ENCODE measurements at places on chromosomes 5 and 9.
A peak's percentile ranks its signal among the peaks of the same experiment; 100 is the strongest.

GRCh38 chr5:103744159-103744558 is 181.6 kb upstream of the NUDT12 start:
- DNase-seq: no peak

DNA sequence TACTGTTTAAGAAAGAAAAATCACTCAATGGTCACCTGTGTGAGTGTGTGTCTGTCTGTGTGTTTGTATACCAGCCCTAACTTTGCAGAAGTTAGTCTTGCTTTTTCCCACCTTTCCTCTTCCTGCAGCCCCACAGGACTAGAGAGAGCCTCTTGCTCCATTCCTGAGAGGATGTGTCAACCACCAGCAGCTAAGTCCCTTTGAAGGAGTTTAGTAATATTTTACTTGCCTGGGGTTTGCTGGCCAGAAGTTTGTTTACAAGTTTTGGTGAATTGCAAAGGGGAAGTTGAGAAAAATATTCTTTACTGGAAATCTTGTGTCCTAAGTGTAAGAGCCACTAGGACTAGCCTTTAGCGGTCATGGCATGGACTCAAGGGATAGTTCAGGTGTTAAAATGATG is 316.2 kb downstream of the BRINP1 start:
- no peak for DNase-seq

DNA sequence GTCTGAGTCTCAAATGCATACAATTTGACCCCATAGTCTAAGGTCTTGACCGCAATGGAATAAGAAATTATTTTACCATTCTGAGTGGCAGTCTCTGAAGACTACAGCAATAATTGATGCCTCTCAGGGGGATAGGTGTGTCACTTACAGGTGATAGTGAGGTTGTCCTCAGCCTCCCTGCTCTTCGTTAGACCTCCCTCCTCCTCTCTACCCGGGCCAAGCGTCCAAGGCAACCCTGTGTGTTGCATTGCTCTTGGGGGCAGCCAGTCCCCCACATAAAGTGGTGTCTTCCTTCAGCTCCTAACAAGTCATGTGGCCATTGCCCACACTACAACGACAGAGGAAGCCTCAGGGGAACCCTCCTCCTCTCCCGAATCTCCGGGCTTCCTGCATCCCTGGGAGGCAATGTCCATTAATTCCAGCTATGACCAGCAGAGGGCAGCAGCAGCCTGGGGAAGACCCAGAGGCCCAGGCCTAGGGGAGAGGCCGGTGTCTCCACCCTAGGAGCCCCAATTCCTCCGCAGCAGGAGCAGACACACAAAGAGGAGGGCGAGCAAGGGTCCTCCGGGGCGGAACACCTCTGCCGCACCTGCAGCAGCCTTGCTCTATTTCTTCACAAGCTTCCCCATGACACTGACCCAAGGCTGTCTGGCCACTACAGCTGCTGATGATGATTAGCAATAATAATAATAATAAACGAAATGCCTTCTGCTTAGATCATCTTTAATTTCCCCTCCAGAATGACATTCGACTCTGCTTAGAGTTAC is 134.8 kb downstream of the KCNIP1 start:
- DNase-seq: no peak

- DNase-seq: no peak
These were observed 285.6 kb downstream of the BRINP1 start for GRCh38 chr9:119083673-119084072.

DNA sequence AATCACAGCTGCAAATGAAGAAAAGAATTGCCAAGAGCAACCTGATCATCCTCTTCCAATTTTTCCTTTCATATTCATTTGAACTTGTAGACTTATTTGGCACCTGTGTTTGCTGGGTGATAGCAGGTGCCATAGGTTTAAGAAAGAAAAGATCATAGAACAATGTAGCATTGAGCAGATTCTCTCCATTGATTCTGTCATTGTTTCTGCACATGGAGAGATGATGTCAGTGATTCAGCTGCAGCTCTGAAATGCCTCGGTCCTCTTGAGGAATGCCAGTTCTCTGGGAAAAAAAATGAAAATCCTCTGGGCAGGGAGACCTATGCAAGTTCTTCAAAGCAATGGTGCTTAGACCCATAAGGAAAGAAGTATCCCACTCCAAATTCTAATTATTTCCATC is 418.1 kb upstream of the KLF4 start:
- DNase-seq: no peak

GRCh38 chr5:57783693-57784092 is 301.1 kb upstream of the ACTBL2 start:
- DNase-seq: no peak

DNA sequence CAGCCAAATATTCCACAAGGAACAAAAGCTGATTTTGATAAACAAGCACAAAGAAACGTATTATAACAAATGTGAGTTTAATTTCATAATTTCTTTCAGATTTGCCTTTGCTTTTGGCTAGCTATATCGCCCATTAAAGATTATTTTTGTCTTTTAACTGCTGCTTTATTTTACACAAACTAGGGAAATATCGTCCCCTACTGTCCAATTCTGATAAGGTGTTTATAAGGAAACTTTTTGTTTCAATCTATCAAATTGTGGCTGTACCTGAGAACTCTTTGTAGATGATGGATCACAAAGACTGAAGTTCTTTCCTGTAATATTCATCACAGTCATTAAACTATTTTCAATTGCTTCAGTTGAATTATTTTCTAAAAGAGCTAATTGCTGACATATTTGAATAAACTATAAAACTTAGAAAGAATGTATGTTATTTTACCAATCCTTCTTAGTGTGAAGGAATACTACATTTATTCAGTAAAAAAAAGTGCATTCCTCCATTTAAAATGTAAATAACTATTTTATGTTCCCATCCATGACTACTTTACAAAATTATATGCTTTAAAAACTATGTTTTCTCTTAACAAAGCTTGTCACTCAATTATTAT is 431.3 kb upstream of the ITGA1 start:
- no peak for DNase-seq

GRCh38 chr5:84260939-84261338 is 123.7 kb downstream of the EDIL3 start:
- DNase-seq: no peak

DNA sequence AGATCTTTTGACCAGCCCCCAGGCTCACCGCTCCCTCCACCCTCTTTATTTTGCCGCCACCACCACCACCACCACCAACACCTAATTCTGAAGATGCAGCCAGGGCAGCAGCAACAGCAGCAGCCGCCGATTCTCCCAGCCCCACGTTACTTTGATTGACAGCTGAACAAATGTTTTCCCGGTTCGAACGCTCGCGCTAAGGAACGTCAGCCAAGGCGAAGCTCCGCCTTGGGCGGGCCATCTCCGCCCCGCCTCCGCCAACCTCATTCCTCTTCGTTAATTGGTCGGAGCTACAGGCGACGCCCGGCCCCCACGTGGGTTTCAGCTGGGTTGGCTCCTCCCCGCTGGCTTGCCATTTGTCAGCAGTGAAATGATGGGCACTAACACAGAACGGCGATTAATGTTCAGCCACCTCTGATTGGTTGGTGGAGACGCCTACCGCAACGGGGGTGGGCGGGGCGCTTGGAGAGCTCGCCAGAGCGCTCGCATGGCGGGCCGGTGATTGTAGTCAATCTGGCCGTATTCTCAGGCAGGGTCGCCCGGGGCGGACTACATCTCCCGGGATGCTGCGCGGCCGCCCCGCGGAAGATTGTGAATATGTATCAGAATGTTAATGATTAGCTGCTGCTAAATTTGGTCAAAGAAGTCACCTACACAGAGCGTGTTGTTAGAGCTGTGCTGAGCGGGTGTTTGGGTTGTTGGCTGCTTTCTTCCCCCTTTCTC is at the start of gene TLE4:
Gene TLE4 (plus strand): TSS at position 657 of the 723 bp plus-strand sequence. CDS start 826 bp downstream, outside the sequence.
- peak; percentile 100 for DNase-seq

DNA sequence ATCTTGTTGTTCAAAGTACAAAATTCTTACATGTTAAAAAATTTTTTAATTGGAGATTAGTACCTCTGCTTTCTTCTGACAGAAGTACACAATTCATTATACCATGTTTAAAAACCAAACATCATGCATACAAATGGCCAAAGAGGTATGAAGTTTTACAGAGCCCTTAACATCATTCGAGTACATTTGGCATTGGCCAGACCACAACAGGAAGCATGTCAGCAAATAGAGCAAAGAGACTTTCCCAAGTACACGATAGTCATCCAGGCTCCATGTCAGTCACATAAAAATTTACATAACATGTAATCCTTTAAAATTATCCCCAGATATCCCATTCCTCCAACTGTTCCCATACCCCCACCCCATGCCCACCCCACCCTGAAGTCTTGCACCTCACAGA is 22.5 kb downstream of the HMGCS1 start:
- no peak for DNase-seq

GRCh38 chr5:38830521-38831051 is 15.2 kb upstream of the OSMR start:
- DNase-seq: no peak

DNA sequence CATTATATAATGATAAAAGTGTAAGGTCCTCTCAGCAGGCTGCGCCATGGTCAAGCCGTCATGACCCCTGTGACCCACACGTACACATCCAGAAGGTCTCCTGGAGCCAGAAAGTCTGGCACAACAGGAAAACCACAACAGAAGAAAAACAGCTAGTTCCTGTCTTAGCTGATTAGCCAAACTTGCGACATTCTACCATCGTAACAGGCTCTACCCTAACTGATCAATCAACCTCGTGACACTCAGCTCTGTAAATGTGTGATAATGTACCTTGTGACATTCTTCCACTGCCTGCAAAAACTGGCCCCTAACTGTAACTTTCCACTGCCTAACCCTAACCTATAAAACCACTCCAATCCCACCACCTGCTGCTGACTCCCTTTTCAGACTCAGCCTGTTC is 316.4 kb upstream of the TUSC1 start:
- no peak for DNase-seq

- DNase-seq: no peak
These were observed 4.8 kb downstream of the ECSCR start for GRCh38 chr5:139457653-139458306.

All from posterior vena cava (tissue), 2 donors.